AG08395 (cell line): ENCODE measurements at places on chromosomes 6 and 20.

- no peak for DNase-seq
Measured at GRCh38 chr6:167925026-167925425, 72.4 kb upstream of the KIF25 start.

DNA sequence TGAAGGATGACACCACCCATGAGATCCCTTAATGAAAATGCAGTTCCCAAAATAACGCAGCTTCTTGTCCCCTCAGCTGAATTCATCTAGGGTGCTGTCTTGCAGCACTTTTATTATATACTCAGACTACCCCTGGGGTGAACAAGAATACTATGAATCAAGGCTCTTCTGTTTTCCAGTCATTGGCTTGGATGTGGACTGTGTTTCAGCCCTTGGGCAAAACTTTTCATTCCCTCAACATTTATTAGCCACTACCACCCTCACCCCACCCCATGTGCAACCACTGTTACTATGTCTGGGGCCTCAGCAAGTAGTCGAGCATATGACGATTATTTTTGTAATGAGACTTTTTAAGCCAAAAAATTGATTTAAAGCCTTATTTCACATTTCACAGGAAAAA lies 319.2 kb upstream of the PLN start:
- DNase-seq, result no peak

GRCh38 chr6:167937948-167938911 lies 59.2 kb upstream of the KIF25 start:
- DNase-seq, result no peak

DNA sequence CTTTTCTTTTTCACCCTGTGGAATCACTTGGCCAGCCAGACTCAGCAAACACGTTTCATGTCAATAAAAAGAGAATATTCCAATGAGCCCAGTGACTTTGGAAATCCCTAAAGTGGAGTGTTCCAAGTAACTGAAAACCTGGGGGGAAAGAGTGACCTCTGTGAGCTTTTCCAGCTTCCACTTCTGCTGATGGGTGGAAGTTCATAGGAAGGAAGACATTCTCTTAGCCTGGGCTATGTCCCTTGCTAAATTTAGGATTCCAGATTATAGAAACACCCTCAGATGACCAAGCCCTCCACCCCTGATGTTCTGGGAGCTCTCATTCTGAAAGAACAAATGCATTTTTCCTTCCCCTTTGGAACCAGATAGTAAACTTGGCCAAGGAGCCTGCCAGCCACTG lies 44.8 kb upstream of the EDN1 start:
- DNase-seq, result no peak

GRCh38 chr6:127539272-127539671 lies 20.1 kb upstream of the MTCL3 start:
- DNase-seq, result peak; percentile 54

GRCh38 chr6:37495244-37495934 lies 4.3 kb downstream of the CCDC167 start:
- DNase-seq, result no peak

DNA sequence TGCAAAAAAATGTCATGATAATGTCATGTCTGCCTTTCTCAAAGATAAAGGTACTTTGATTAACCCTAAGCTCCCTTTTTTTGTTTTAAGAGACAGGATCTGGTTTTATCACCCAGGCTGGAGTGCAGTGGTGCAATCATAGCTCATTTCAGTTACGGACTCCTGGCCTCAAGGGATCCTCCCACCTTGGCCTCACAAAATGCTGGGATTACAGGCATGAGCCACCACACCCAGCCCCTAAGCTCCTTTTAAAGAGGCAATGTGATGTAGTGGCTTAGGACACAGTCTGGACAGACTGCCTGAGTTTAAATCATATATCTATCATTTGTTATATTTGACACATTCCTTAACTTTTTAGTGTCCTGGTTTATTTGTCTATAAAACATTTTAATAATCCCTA lies 77.0 kb downstream of the FLRT3 start:
- no peak for DNase-seq

DNA sequence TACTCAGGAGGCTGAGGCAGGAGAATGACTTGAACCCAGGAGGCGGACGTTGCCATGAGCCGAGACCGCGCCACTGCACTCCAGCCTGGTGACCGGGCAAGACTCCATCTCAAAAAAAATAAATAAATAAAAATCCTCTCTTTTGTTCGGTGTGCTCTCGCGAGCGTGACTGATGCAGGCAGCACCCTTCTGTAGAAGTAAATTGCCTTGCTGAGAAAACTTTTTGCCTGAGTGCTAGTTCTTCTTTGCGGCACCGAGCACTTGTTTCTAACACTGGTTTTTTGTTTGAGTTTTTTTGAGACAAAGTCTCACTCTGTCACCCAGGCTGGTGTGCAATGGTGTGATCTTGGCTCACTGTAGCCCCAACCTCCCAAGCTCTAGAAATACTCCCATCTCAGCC lies 30.5 kb downstream of the PLN start:
- DNase-seq, result no peak

GRCh38 chr6:38572186-38572813 lies 67.4 kb downstream of the BTBD9 start:
- DNase-seq, result no peak

- no peak for DNase-seq
Measured at GRCh38 chr6:110522427-110522826, 46.0 kb upstream of the SLC22A16 start.

DNA sequence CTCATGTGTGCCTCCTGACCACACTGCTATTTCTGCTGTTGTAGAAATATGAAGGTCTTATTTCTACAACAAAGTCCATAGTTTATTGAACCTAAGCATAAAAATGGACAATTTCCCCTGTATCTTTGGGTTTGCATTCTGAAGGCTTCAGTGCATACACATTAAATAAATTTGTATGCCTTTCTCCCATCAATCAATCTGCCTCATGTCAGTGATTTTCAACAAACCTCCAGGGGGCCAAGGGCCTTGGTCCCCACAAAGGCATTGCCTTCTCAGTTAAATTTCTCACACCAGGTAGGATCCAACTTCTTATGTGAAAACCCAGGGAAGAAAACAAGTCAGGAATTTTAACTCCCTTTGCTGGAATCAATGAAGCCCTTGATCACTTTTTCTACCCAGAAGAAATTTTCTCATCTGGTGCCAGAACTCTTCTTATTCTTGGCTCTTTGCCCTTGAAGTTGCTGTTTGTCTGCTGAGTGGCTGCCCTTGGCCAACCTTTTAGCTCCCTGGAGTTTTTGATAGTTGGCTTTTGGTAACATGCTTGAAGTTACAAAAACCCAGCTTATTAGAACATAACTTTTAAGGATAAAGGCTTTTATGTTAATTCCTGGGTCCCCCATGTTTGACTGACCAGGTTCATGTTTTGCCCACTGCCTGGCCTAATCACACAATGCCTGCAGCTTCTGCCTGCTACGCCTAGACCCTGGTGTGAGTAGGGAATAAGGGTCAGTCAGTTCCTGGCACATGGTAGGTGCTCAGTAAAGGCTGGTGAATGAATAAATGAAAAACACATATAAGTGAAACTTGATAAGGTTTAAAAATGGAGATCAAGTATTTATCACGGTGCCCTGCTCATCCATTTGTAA lies 37.0 kb downstream of the SHLD1 start:
- DNase-seq, result peak; percentile 37

DNA sequence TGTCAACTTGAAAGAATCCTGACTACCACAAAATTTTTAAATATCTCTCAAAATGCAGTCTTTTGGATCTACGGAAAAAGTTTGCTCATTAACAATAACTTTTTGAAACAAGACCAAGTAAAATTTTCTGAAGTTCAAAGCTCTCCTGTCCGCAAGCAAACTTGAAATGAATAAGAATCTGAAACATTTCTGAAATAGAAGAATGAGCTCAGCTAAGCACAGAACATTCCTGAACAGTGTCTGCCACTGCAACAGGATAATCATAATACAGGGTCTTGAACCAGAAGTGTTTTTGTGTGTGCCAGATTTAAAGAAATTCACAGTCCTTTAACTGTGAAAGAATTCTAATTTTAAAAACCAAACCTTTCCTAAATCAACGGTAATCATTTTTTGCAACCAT lies 49.1 kb upstream of the TASP1 start:
- DNase-seq, result no peak

DNA sequence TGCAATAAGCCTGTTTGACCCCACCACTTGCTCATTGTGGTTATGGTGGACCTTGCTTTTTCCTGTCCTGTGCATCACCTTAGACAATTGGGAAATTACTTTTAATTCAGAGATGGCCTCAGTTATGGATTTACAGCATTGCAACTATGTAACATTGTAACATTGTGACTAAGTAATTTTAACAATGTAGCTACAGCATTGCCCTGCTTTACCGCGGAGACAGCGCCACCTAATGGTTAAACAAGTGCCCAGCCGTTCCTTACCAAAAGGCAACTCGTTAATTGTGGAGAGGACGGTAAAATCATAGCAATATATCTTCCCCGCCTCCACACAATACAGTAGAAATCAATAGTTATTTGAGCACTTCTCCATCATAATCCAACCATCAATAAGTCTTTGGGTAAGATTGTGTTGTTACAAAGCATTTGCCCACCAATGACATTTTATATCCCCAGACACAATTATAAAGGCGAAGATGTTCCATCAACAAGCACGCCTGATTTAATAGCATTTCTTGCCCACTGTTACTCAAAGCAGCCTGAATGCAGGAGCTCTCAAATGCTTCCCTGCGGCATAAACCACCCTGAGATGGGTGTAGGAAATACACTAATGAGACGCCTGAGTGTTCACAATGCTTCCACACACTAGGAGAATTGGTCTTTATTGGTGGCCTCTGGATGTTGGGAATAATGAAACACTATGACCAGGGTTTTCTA lies 93.7 kb downstream of the PROKR2 start:
- peak; percentile 84 for DNase-seq

DNA sequence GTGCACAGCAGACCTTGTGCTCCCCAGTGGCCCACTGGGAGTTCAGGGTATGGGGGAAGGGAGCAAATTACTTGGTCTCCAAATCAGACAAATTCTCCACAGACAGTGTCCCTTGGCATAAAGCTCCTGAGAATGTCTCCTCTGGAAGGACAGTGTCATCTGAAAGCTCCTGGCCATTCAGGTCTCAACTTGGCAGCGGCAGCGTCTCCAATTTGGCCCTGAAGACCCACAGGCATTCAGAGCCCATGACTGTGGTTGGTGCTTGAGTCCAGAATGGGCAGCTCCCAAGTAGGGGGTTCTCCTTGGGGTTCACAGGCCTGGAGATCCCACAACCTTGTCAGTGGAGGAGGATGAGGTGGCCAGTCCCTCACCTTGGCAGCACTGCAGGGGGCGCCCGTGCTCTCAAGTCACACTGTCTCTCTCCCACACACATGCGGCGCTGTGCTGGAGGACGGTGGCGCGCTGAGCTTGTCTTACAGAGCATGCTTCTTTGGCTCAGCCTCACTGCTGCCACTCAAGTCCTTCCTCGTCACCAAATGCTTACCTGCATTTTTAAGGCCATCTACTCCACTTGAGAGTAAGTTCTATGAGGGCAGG lies 20.7 kb downstream of the DYNLRB1 start:
- DNase-seq, result no peak

- no peak for DNase-seq
Measured at GRCh38 chr6:161351858-161352257, 78.0 kb upstream of the AGPAT4 start.

GRCh38 chr20:63979557-63980316 lies at the start of gene SAMD10:
Gene SAMD10 (minus strand): TSS chr20:63979642. CDS start chr20:63979467, 175 bp downstream.
- DNase-seq, result no peak

GRCh38 chr20:41234546-41234945 lies 83.0 kb downstream of the ZHX3 start:
- DNase-seq, result no peak

GRCh38 chr20:6094063-6094462 lies 28.8 kb downstream of the FERMT1 start:
- DNase-seq, result no peak

GRCh38 chr20:50467718-50468356 lies 42.3 kb upstream of the PTPN1 start:
- DNase-seq, result peak; percentile 51

GRCh38 chr20:13543783-13544182 lies 94.9 kb downstream of the TASP1 start:
- DNase-seq, result no peak

DNA sequence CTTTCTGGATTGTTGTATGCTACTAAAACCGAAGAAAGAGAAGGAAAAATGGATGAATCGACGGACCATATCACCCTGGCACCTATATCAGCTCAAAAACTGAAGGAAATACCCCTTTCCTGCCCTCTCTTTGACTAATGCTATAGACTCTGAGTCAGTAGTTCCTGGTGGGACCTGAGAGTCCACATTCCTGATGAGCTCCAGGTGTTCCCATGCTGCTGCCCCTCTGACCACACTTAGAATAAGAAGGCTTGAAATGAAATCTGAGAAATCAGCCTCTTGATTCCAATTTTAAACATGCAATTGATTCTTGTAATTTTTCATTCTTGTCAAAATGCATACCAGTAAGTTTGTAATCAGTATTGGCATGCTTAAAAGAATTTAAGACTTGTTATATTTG lies 75.2 kb downstream of the PRL start:
- DNase-seq, result no peak

- peak; percentile 60 for DNase-seq
Measured at GRCh38 chr6:157867155-157867559, 44.1 kb downstream of the SNX9 start.

DNA sequence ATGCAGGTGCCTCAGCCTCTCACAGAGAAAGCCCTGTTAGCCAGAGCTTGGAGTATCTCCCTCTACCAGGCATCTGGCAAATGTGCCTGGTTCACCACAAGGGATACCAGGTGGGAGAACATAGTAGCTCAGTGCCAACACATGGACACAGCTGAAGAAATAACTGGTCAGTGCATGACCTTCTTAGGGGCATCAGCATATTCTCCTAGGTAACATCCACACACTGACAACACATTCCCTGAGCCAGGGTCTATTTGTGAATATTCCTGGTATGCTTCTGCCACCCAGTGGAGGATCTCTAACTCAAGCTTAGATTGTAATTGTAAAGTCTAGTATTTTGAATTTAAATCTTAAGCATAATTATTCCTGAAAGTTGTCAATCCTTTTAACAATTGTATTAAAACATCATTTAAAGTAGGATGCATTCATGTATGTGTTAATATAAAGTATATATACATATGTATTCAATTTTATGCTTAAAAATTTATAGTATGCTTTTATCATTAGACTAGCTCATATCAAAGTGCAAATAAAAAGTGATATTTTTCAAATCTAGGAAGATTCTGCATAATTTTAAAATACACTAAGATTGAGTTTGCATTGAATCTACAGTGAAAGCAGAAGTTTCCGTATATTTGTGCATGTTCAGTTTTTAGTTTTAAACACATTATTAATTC lies 45.3 kb upstream of the COL21A1 start:
- DNase-seq, result peak; percentile 76

DNA sequence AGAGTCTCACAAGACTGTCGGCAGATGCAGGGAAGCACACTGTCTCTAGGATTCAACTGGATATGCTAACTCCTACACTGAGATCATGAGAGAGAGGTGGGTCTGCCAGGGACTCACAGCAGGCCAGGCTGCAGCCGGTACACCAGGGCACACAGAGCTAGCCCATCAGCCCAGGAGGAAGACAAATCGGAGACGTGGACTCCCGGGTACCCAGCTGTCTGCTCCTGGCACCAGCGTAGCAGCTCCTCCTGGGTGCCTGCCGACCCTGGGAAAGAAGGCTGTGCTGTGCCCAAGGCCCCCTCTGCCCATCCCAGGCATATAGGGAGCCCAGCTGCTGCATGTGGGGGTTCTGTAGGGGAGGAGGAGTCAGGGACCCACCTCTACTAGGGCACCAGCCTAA lies 7.0 kb downstream of the MICAL1 start:
- no peak for DNase-seq

- DNase-seq, result no peak
Measured at GRCh38 chr20:58188527-58188926, 39.9 kb downstream of the ANKRD60 start.
